ENCODE measurements at places on chromosomes 13 and 19.

DNA sequence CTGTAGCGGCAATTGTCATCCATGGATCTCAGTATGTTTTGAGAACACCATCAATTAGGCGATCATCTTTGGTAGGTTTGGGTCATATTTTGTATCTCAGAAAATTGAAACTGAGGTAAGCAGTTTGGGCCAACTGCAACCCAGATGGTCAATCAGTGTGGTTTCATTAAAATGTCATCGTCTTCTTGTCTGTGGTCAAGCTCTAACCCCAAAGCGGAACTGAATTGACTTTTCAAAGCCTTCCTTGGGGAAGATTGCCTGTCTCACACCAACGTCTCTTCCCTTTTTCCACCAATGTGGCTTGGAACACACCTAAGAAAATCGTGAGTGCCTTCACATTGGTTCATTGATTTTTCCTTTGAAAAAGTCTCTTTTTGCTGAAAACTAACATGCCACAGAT, 56.3 kb upstream of the UBAC2 start:
- no peaks in the 10 kb centered on the region for H3K27me3 ChIP-seq
- no peak overlapping the region for H3K4me3 ChIP-seq
- no peaks in the 10 kb centered on the region for H3K4me1 ChIP-seq
- no peak for DNase-seq
- H3K27ac ChIP-seq = no peak overlapping the region
- no peaks in the 10 kb centered on the region for H3K36me3 ChIP-seq

GRCh38 chr13:47463726-47464125, 537.3 kb downstream of the SUCLA2 start:
- no peak overlapping the region for H3K27ac ChIP-seq
- DNase-seq = peak; percentile 16
- peaks cover 11% of the 10 kb centered on the region for H3K4me1 ChIP-seq
- no peak overlapping the region for H3K4me3 ChIP-seq

DNA sequence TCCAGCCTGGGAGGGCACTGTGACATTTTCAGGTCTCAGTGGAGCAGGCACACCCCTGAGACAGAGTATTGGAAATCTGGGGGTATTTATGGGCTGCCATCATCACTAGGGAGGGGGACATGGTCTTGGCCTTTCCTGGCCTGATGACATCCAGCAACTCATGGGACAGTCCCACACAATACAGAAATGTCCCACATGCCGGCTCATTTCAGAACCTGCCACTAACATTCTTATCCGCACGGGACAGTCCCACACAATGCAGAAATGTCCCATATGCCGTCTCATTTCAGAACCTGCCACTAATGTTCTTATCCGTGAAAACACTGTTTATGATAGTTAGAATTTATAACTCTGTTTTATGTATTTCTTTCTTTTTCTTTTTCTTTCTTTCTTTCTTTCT, 9.8 kb downstream of the SLC8A2 start:
- H3K36me3 ChIP-seq = no peaks in the 10 kb centered on the region
- no peak overlapping the region for H3K27ac ChIP-seq
- H3K4me3 ChIP-seq = no peak overlapping the region
- H3K27me3 ChIP-seq = peaks cover 18% of the 10 kb centered on the region
- no peaks in the 10 kb centered on the region for H3K4me1 ChIP-seq
- DNase-seq = no peak

GRCh38 chr13:23671377-23671776, 101.2 kb downstream of the TNFRSF19 start:
- DNase-seq = no peak
- H3K36me3 ChIP-seq = no peaks in the 10 kb centered on the region
- peaks cover 11% of the 10 kb centered on the region for H3K4me1 ChIP-seq
- no peaks in the 10 kb centered on the region for H3K27me3 ChIP-seq

- H3K36me3 ChIP-seq = no peaks in the 10 kb centered on the region
- peaks cover 19% of the 10 kb centered on the region for H3K4me1 ChIP-seq
- H3K4me3 ChIP-seq = no peak overlapping the region
- H3K27me3 ChIP-seq = no peaks in the 10 kb centered on the region
Measured at GRCh38 chr13:46119883-46120614, 15.2 kb upstream of the CPB2 start.

GRCh38 chr19:13012690-13013608, 17.7 kb downstream of the NFIX start:
- DNase-seq = peak; percentile 68
- peaks cover 38% of the 10 kb centered on the region for H3K4me1 ChIP-seq
- peak overlapping the region; percentile 71 for H3K4me3 ChIP-seq
- peak overlapping the region; percentile 89 for H3K27ac ChIP-seq
- no peaks in the 10 kb centered on the region for H3K27me3 ChIP-seq

DNA sequence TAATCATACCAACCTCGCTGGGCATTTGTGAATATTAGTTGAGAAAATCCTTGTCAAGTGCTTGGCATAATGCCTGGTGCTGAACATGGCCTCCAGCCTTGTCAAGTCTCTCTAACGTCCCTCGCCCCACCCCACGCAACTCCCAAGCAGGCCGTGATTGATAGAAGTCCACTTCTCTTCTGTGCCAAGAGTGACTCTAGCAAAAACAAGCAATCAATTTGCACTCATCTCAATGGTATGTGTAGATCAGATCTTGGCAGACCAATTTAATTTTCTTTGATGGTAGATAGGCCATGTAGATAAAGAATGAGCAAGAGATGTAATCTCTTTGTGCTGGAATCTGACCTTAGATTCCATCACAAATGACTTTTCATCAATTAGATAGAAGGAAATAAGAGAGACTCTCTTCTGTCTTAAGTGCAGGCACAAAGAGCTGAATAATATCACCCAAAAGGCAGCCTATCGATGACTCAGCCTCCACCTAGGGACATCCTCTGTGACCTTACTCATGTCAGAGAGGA, 31.0 kb upstream of the KATNAL1 start:
- DNase-seq = peak; percentile 14
- peaks cover 54% of the 10 kb centered on the region for H3K4me1 ChIP-seq
- no peak overlapping the region for H3K4me3 ChIP-seq
- no peaks in the 10 kb centered on the region for H3K36me3 ChIP-seq

DNA sequence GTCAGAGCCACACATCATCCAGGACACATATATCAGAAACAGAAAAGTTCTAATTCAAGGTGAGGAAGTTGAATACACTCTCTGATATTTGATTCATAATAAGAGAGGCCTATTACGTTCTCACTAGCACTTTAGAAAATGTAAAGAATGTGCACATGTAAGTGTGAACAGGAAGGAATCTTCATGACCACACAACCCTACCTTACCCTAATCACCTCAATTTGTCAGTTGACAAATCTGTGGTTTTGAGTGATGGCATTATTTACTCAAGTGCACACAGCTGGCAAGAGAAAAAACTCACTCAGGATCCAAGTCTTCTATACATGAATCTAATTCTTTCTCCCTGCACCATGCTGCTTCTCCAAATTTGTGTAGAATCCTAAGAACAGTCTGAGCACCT, 445.8 kb downstream of the SUCLA2 start:
- H3K27ac ChIP-seq = no peak overlapping the region
- H3K4me1 ChIP-seq = peaks cover 6% of the 10 kb centered on the region
- H3K27me3 ChIP-seq = no peaks in the 10 kb centered on the region
- H3K36me3 ChIP-seq = no peaks in the 10 kb centered on the region

- peak within 1 kb of the TSS; percentile 71 for H3K4me3 ChIP-seq
- no peaks in the 10 kb centered on the region for H3K27me3 ChIP-seq
- H3K27ac ChIP-seq = no peak within 1 kb of the TSS
- peaks cover 64% of the 10 kb centered on the region for H3K36me3 ChIP-seq
Measured at GRCh38 chr19:7926021-7926726, at the start of gene CTXN1. Gene CTXN1, minus strand, starts transcription at chr19:7926135. Its CDS starts 597 bp downstream, at chr19:7925538.

- H3K4me1 ChIP-seq = peaks cover 11% of the 10 kb centered on the region
- DNase-seq = no peak
- H3K27me3 ChIP-seq = no peaks in the 10 kb centered on the region
Measured at GRCh38 chr13:51524829-51525566, 59.3 kb upstream of the WDFY2 start.

GRCh38 chr19:42216653-42217519, 591 bp downstream of the DEDD2 start:
- peak overlapping the region; percentile 93 for H3K27ac ChIP-seq
- peaks cover 48% of the 10 kb centered on the region for H3K36me3 ChIP-seq
- DNase-seq = peak; percentile 27
- peaks cover 23% of the 10 kb centered on the region for H3K4me1 ChIP-seq
- H3K27me3 ChIP-seq = no peaks in the 10 kb centered on the region

DNA sequence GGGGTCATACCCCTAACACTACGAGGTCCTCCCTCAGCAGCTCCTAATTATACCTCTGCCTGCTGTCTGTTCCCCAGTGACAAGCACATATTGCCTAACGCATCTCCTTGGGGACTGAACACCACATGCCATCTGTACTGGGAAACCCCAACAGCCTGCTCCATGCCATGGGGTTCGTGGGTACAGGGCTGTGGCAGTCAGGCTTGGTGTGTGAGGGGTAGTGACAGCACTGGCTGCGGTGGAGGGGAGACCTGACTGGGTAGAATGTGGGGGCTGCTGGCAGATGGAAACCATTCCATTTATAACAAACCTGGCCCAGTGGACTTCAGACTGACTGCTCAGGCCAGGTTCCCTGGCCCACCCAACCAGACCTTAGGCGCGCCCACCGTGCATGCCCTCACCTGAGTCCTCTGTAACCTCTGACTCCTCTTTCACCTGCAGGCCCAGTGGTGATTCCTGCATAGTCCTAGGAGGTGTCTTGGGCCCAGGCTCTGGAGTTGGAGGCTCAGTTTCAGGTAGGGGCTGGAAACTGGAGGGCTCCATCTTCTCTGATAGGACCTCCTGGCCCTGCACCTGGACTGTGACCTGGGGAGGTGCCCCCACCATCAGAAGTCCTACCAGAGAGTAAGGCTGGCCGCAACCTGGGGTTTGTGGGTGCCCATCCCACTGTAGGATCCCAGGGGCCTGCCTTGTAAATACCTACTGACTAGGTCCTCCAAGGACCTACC, 3.0 kb downstream of the MZF1 start:
- no peak overlapping the region for H3K4me3 ChIP-seq
- H3K4me1 ChIP-seq = peaks cover 23% of the 10 kb centered on the region
- H3K27ac ChIP-seq = no peak overlapping the region
- H3K27me3 ChIP-seq = no peaks in the 10 kb centered on the region

GRCh38 chr19:54938906-54939305, 8.4 kb downstream of the NLRP7 start:
- no peaks in the 10 kb centered on the region for H3K36me3 ChIP-seq
- H3K4me3 ChIP-seq = no peak overlapping the region
- no peaks in the 10 kb centered on the region for H3K27me3 ChIP-seq
- no peak for DNase-seq

DNA sequence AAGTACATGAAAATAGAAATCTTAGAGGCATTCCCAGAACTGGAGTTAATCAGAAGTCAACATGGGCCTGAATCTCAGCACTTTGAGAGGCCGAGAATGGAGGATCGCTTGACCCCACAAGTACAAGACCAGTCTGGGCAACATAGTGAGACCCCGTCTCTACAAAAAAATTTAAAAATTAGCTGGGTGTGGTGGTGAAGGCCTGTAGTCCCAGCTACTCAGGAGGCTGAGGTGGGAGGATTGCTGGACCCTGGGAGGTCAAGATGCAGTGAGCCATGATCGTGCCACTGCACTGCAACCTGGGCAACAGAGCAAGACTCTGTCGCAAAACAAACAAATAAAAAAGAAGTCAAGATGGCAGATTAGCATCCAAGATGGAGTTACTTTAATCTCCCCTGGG, 8.5 kb downstream of the IFNL2 start:
- H3K36me3 ChIP-seq = no peaks in the 10 kb centered on the region
- H3K4me3 ChIP-seq = no peak overlapping the region
- DNase-seq = no peak
- peaks cover 48% of the 10 kb centered on the region for H3K27me3 ChIP-seq

- H3K4me3 ChIP-seq = no peak overlapping the region
- H3K27me3 ChIP-seq = no peaks in the 10 kb centered on the region
- H3K27ac ChIP-seq = peak overlapping the region; percentile 28
- peaks cover 23% of the 10 kb centered on the region for H3K36me3 ChIP-seq
Measured at GRCh38 chr19:53545271-53546065, 7.5 kb downstream of the ZNF331 start.

- no peak overlapping the region for H3K27ac ChIP-seq
- peaks cover 6% of the 10 kb centered on the region for H3K4me1 ChIP-seq
- H3K36me3 ChIP-seq = no peaks in the 10 kb centered on the region
- no peak overlapping the region for H3K4me3 ChIP-seq
- H3K27me3 ChIP-seq = no peaks in the 10 kb centered on the region
- DNase-seq = no peak
Measured at GRCh38 chr13:43773602-43774001, 13.2 kb downstream of the ENOX1 start.

DNA sequence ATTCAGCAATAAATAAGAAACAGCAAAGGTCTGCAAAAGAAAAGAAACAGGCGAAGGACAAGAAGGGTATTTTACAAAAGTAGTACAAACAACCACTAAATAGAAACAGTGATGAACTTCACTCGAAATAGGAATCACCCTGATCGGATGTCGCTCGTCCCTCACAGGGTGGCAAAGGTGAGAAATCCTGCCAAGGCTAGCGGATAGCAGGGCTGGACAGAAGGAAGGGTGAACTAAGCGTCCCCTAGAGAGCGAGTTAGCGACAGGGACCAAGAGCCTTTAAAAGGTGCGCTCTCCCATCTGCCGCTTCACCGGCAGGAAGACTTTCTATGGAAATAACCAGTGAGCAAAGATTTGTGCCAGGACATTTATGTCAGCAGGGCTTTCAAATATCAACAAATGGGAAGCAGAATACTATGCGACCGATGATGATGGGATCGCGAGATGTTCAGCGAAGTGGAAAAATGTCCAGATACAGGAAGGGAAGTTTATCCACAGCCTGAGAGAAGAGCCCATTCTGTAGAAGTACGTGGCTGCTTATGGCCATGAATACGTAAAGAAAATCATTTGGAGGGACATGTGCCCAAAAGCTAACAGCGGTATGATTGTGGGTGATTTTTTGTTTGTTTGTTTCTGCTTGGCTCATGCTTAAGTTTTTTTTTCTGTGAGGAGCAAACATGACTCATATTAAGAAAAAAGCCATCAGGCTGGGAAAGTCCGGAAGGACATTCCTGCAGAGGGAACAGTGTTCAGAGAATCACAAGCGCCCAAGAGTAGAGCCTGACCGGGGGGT, 18.9 kb downstream of the ELAVL1 start:
- peaks cover 48% of the 10 kb centered on the region for H3K4me1 ChIP-seq
- no peaks in the 10 kb centered on the region for H3K27me3 ChIP-seq
- H3K36me3 ChIP-seq = peaks cover 65% of the 10 kb centered on the region

- H3K27ac ChIP-seq = peak overlapping the region; percentile 61
- peaks cover 5% of the 10 kb centered on the region for H3K36me3 ChIP-seq
- H3K4me3 ChIP-seq = no peak overlapping the region
- H3K4me1 ChIP-seq = peaks cover 18% of the 10 kb centered on the region
- no peaks in the 10 kb centered on the region for H3K27me3 ChIP-seq
- DNase-seq = peak; percentile 9
Measured at GRCh38 chr13:102770435-102770834, 3.2 kb downstream of the TEX30 start.

- H3K27me3 ChIP-seq = no peaks in the 10 kb centered on the region
- H3K36me3 ChIP-seq = peaks cover 8% of the 10 kb centered on the region
- no peak for DNase-seq
- no peak overlapping the region for H3K27ac ChIP-seq
Measured at GRCh38 chr13:49044836-49045235, 69.1 kb downstream of the FNDC3A start.

- DNase-seq = peak; percentile 27
- H3K36me3 ChIP-seq = no peaks in the 10 kb centered on the region
- no peaks in the 10 kb centered on the region for H3K4me1 ChIP-seq
Measured at GRCh38 chr13:62119739-62120700, 704.4 kb upstream of the PCDH20 start.

Measured in MCF 10A (cell line).